ENCODE measurements at places on chromosomes 11 and 22.

DNA sequence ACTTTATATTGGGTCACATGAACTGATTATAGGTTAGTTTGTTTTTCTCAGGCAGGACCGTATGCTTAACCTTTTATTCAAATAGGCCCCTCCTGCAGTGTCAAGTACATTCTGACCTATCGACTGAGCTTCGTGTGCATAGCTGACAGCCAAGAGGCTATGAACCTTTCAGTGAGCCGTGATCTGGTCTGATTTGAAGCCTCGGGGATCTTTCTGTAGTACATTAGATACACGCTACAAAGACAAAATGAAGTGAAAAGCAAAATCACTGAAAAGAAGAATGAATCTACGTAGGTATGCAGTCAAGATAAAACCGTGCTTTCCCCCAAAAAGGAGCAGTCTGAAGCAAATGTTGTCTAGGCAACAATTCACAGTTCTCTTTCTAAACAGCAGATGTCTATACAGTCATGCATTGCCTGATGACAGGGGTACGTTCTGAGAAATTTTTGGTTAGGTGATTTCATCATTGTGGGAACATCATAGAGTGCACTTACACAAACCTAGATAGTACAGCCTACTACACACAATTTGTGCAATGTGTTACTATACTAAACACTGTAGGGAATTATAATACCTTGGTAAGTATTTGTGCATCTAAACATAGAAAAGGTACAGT lies 18.1 kb downstream of the JHY start:
- DNase-seq: peak; percentile 63

DNA sequence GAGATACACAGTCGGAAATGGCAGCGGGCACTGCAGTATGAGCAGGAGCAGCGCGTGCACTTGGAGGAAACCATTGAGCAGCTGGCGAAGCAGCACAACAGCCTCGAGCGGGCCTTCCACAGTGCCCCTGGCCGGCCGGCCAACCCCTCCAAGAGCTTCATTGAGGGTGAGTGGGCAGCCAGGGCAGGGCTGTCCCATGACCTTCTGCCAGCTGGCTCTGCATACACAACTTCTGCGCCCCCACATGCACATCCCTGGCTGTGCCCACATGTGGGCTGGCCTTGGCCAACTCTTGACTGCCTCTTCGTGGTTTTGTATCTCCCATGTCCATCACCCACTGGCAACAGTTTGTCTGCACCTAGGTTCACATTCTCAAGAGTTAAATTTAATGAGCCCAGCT lies 81.1 kb downstream of the MORC2 start:
- DNase-seq: no peak

- no peak for DNase-seq
Observed at GRCh38 chr22:31951194-31952093, 7.1 kb downstream of the YWHAH start.

DNA sequence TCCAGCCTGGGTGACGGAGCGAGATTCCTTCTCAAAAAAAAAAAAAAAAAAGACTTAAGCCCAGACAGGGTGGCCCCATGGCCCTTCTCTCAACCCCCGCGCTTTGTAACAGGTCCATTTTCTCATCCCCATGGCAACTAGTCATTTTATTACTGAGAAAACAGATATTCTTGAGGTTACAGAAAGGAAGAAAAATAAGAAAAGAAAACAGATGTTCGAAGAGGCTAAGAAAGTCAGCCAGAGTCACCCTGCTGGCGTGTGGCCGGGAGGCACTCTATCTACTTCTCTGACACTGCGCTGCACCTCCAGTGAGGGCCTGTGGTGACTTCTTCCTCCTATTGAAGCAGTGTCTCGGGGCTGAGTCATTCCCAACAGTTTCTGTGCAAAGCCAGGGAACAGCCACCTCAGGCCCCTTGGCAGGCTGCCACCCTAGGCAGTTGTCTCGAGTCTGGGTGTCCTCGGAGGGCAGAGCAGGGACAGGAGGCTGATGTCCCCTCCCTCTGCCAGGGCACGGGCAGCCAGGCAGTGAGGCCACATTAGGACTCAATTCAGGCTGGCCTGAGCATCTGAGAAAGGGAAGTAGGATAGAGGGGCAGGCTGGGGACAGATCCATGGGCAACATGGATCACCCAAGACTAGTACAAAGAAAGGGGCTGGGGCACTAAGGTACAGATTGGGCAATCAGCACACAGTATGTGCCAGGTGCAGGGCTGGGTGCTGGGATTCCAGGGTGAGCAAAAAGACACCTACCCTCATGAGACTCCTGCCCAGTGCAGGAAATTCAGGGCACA lies 16.4 kb upstream of the SYVN1 start:
- DNase-seq: peak; percentile 19

DNA sequence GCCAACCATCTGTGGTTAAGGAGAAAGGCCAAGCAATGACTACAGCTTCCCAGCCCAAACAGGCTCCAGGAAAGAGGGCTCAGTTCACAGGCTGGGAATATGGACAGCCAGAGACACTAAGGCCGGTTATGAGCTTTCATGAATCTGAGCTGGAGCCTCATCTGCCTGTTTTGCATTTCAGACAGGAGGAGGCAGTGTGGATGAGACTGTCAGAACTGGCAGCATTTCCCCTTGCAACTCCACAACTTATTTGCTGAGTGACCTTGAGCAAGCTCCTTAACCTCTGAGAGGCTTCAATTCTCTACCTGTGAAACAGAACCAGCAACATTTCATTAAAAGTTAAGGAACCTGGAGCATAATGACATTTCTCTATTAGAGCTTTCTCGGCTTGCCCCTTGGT lies 264.0 kb downstream of the ETS1 start:
- DNase-seq: no peak

- DNase-seq: no peak
Observed at GRCh38 chr11:16295592-16295991, 60.8 kb downstream of the SOX6 start.

GRCh38 chr11:65834202-65834601 lies 439 bp downstream of the SNX32 start:
- DNase-seq: no peak

DNA sequence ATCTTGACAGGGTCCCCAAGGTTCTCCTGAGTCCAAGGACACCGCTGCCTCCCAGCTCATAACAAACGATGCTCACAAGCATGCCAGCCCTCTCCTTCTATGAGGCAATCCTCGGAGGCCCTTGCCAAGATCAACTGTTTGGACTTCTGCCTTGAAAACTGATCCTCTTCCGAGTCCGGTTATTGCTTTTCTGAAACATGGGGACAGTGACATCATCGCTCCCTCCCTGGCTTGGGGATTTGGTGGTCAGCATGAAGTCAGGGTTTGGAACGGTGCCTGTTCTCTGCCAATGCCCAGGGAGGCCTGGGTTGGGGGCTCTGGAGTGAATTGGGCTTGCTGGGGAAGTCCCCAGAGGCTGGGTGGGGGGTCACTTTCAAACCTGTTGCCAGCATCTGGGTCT lies 149.3 kb downstream of the FBXO7 start:
- DNase-seq: no peak

DNA sequence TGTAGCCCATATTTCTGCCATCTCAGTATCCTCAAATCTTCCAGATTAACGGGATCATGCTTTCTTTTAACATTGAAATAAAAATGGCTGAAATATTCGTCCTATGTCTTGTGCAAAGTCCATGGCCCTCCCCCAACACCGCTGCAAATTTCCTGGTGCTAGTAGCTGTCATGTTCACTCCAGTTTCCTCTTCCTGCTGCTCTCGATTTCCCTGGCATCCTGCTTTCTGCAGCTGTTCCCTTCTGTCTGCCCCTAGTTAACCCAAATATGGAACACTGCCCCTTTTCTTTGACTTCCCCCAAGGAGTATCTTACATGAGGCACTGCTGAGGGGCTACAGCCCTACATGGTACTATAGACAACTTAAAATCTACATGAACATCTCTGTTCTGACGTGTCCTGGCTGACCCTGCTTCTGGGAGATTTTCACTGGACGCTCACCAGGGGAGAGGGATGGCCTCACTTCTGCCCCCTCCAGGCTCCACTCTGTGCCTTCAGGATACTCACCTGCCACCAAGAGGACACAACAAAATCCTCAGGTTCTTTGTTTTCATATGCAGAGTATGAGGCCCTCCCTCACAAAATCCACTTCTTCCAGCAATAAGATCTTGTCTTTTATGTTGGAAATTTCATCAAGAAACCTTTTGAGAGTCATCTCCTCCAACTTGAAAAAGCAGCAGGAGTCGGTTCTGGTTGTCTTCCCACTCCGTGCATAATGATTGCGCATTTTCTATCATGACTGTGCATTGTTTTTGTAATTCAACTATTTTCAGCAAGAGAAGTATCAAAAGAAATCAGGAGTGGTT lies 29.5 kb upstream of the SCUBE2 start:
- DNase-seq: no peak

DNA sequence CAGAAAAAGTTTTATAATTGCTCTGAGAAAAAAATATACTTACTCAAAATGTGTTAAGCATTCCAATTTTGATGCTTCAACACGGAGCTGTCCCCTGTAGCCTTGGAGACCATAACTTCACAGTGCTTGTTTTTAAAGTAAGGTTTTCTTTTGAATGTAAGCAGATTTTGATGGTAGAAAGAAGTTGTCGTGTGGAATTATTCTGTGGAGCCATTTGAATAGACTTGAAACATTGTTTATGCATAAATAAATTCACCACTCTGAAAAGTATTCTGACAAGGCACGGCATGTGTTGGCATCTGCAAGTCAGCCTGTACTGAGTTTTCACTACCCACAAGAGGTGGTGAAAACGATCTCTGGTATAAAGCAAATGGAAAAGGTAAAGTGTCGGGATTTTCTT lies 115.5 kb downstream of the UVRAG start:
- no peak for DNase-seq

DNA sequence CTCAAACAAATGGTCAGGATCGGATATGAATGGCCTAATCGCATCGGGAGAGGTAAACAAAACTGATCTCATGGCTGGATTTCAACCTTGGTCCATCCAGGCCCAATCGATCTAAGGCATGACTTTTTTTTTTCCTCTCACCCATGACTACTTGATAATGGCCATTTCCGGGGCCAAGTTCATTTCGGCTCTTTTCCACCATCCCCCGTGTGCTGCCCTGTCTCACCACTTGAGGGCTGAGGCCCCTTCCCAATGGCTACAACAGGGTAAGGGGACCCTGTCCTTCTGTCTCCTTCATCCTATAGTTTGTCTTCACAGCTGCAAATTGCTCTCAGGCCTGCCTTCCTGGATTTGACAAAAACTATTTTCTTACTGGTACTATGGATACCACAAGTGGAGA lies 26.7 kb downstream of the GRAP2 start:
- no peak for DNase-seq

- DNase-seq: peak; percentile 46
Observed at GRCh38 chr11:75867778-75868374, 52.9 kb downstream of the UVRAG start.

- no peak for DNase-seq
Observed at GRCh38 chr11:111782109-111782741, 16.0 kb upstream of the PPP2R1B start.

DNA sequence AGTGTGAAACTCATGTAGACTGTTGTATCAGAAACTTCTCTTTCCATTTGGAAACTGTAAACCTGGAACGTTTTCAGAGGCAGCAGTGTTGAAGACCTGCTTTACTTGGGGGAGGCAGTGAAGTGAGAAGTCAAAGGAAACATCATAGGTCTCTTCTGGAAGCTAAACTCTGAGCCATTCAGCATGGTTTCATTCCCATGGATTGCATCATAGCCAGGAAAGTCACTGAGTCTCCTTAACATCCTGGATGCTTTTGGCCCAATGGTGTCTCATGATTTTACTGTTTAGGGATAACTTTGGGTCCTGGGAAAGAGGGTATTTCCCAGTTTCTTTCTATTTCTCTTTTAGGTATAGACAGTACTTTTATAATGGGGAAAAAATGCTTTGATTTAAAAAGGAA lies 153.2 kb upstream of the E2F8 start:
- DNase-seq: no peak

DNA sequence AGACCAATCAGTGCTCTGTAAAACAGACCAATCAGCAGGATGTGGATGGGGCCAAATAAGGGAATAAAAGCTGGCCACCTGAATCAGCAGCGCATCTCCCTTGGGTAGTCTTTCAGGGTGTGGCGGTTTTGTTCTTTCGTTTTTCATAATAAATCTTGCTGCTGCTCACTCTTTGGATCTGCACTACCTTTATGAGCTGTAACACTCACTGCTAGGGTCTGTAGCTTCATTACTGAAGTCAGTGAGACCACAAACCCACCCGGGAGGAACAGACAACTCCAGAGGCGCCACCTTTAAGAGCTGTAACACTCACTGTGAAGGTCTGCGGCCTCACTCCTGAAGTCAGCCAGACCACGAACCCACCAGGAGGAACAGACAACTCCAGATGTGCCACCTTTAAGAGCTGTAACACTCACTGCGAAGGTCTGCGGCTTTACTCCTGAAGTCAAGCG lies 175.5 kb upstream of the PDGFD start:
- DNase-seq: no peak

GRCh38 chr11:75342966-75343870 lies 8.2 kb downstream of the ARRB1 start:
- peak; percentile 93 for DNase-seq
